Fibroblast of skin of back (primary cell): ENCODE measurements at places on chromosomes 7 and 10.

DNA sequence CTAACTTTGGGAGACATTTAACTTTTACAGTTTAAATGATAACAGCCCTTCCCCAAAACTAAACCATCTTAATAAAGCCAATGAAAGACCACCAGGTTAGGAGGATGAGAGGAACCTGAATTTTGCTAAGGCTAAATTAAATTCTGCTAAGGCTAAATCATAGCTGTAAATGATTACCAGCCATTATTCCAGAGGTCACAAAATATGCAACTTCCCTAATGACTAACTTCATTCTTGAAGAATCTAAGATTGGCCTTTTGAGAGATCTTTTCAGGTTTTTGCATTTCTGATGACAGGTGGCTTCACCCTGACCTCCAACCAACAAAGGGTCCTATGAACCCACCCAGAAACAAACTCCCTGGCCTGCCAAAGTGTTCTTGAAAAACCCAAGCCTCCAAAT lies 373.3 kb downstream of the IPMK start:
- no peak for DNase-seq

GRCh38 chr10:59881640-59882039 lies 24.7 kb downstream of the CCDC6 start:
- no peak for DNase-seq

GRCh38 chr10:84291384-84291783 lies 37.0 kb upstream of the CCSER2 start:
- peak; percentile 79 for DNase-seq

- DNase-seq = no peak
These were observed 51.1 kb downstream of the KCTD7 start for GRCh38 chr7:66679633-66680244.
